ENCODE measurements at places on chromosomes 7 and 10. TPM values are rescaled to one million over a fixed set of nuclear protein-coding genes. Genes with fewer than 3 reads are reported as not detected.

GRCh38 chr10:32957341-32958084 is 517 bp downstream of the ITGB1 start:
- DNase-seq: peak; percentile 80

GRCh38 chr10:124899151-124899550 is 42.8 kb upstream of the ZRANB1 start:
- DNase-seq: no peak

GRCh38 chr10:118867768-118868167 is 113.0 kb upstream of the CACUL1 start:
- no peak for DNase-seq

DNA sequence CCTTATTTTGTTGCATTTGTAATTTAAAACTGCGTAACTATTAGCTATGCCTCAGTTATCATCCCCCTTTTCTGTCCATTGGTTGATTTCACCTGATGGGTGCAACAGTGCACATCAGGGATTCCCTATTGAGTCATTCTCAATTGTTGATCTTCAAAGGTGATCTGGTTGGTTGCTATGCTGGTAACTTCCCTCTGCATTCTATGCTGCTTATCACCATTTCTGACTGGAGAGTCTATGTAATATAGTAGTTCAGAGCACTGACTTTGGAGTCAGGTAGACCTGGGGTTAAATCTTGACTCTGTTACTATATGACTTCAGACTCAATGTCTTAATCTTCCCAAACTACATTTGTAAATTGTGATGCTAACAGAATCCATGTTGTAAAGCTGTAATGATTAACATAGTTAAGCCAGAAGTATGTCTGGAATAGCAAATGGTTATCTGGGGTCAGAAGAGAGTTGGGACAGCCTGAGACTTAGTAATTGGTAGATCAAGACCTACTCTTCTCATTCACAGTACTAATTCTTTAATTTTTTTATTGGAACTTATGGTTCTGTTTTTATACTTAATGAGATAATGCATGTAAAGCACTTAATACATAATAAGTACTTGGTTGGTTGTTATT is 38.1 kb downstream of the EXOC6 start:
- peak; percentile 2 for DNase-seq

GRCh38 chr7:93902777-93903423 is 3.5 kb upstream of the GNGT1 start:
- DNase-seq: peak; percentile 51

- no peak for DNase-seq
Measured at GRCh38 chr10:18224626-18225445, 84.6 kb downstream of the CACNB2 start.

DNA sequence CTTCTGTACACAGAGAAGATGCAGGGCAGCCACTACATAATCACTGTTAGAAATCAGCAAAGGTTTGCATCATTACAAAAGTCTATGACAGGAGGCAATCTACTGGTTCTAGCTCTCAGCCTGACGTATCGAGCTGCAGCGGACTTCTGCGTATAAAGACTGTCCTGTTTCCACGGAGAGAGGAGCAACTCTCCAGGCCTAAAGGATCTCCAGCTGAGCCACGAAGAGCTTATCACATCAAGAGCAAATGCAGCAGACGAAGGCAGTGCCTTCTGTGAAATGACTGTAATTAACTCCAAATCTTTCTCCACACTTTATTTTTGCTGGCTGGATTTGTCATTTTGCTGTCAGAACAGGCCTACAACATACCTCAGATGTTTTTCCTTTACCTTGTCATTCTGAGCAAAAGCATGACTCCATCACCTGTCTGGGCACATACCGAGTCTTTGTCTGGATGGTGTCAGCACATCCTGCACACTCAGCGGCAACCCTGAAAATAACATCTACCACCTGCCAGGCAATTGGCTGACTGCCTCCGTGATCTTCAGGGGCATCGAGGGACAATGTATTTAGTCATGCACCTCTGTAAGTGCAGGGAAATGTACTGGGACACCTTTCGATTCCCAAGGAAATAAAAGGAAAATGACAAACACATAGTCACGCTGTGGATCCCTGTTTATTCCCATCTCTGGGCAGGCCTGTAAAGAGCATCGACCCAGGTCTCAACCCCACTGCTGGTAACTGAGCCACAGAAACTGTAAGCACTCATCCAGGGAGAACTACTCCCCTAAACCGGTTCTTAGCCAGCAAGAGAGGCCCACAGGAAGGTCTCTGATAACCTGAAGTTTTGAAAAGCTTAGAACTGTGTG is 26.3 kb upstream of the SH3PXD2A start:
- no peak for DNase-seq

DNA sequence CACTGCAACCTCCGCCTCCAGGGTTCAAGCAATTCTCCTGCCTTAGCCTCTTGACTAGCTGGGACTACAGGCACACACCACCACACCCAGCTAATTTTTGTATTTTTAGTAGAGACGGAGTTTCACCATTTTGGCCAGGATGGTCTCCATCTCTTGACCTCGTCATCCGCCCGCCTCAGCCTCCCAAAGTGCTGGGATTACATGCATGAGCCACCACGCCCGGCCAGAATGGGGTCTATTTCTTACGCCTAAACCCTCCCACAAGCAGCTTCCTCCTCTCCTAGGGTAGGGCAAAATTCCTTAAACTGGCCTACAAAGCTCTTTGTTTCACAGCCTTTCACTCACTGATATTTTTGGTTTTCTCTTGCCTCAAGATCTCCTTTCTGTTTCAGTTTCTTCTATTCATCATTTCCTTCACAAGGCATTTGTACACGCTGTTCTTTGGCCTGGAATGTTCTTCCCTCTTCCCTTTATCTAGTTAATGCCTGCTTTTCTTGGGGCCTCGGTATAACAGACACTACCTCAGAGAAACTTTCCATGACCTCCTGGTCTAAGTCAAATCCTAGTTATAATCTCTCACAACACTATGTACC is 6.7 kb downstream of the CPEB3 start:
- no peak for DNase-seq

- DNase-seq: no peak
Measured at GRCh38 chr7:47778153-47778661, 170.1 kb downstream of the PKD1L1 start.

- DNase-seq: no peak
Measured at GRCh38 chr7:47814905-47815613, 133.2 kb downstream of the PKD1L1 start.

- peak; percentile 55 for DNase-seq
Measured at GRCh38 chr10:114548662-114549061, 109.4 kb downstream of the ABLIM1 start.

DNA sequence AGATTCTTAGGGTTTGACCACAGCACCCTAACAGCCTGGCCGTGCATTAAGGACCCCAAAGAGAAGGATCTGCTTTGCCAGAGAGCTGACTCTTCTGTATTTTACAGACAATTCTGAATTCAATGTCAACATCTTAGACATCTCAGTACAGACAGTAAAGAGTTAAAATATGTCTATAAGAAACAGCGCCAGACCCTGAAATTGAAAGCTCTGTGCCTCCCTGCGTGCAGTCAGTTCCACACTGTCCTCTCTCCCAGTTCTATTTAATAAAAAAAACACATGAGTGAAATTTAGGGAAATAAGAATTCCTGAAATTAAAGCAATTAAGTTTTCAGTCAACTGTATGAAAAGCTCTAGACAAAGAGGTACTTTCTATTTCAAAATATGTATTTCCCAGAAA is 45.1 kb downstream of the MET start:
- DNase-seq: peak; percentile 40

GRCh38 chr7:38775506-38776175 is 133.3 kb downstream of the VPS41 start:
- DNase-seq: no peak

DNA sequence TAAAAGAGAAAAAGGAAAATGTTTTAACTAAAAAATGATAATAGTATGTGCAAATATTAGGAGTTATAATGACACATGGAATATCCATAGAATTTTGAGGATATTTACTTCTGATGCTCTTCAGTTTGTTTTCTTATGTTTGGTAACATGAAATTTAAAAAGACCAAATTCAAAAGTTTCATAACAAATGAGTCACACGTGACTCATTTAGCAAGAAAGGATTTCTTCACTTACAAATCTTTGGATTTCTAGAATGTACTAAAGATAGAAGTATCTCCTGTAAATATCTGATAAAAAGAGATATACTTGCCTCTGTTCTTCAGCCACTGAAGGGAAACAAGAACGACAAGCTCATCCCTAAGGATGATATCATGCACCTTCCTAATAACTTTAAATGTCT is 774.5 kb upstream of the LRRTM3 start:
- peak; percentile 12 for DNase-seq

DNA sequence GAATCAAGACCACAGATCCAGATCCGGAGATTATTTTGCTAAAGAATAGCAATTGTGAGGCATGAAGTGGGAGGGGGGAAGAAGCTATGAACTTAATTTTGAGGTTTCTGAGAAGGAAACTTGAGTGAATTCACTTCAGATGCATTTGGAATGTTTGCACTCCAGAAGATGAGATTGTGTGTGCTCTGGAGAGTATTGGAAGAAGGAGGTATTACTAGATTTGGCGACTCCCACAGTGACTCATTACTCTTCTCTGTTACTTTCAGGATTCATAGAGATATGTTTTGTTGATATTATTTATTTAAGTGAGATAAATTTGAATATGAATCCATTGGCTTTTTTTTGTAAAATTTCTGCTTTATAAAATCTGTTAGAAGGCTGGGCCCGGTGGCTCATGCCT is 80.7 kb downstream of the ANKRD30A start:
- DNase-seq: no peak

GRCh38 chr7:30844483-30844874 is 67.2 kb upstream of the AQP1 start:
- DNase-seq: no peak

DNA sequence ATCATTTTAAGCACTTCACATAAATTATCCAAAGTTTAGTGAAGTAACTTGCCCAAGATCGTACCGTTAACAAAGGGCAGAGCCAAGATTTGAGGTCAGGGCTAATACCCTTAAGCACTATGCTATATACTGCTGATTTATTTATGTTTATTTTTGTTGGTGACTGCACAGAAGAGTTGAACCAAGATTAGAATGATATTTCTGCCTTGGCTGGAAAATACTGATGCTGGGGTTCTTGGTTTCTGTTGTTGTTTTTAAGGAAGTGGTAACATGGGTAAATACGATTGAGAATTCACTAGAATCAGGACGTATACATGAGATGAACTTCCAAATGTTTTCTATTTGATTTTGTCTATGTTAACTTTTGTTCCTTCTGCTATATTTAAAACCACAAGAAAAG is 9.3 kb downstream of the ADD3 start:
- no peak for DNase-seq

GRCh38 chr7:24827589-24827988 is 70.3 kb upstream of the GSDME start:
- DNase-seq: peak; percentile 87

- DNase-seq: no peak
Measured at GRCh38 chr7:13188236-13188805, 500.9 kb downstream of the ARL4A start.

DNA sequence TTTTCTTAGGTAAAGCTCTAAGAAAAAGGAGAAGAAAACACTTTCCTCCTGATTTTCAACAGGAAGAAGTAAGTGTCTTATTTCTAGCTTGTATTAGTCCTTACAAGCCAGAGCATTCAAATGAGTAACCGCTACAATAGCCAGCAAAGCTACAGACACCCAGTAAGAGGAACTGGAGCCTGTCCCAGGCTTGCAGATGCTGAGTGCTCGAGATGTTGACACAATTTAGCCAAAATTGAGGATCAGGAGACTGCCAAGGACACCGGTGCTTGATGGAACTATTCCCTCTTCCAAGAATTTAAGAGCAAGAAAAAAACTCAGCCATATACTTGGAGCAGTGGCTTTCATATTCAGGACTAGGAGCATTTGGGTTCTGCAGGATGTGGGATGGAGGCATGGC is 149.3 kb upstream of the DPP6 start:
- no peak for DNase-seq

DNA sequence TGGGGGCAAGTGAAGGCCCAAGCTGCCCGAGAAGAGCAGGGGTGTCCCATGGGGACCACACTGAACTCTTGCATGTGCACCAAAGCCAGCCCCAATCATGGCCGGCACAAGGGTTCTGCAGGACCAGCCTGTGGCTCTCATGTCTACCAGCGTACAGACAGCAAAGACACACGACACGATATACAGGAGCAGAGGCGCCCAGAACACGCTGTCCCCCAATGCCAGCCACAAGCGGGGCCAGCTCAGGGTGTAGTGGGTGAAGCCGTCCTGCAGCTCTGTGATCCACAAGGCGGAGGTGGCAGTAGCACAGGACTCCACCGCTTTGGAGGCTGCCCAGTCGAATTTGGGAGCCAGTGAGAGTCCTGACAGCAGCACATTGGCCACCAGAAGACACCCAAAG is 108.9 kb upstream of the PDSS1 start:
- DNase-seq: no peak

- peak; percentile 77 for DNase-seq
Measured at GRCh38 chr10:58385784-58386112, 538 bp downstream of the TFAM start.

DNA sequence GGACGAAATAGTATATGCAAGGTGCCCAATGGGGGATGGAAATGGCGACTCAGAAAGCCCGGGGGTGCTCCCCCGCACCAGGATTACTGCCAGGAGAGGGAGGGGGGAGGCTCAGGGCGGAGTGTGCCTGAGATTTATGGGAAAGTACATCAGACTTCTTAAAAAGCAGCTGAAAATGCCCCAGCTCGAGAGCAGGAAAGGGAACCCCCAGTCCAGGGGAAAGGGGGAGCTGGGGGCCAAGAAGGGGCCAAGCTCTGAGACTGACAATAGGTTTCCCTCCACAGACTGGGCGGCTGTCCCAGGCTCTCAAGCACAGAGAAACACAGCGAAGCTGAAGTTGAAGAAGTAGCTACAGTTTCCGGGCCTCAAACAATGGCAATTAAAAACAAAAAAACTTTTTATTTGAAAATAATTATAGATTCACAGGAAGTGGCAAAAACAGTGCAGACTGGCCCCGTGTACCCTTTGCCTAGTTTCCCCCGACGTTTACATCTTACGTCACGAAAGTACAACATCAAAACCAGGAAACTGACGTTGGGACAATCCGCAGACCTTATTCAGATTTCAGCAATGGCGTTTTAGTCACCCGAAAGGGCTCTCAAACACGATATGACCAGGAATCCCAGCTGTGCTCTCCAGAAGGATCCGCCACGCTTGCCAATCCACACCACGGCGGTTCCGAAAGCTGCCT is 83.9 kb upstream of the FGFR2 start:
- no peak for DNase-seq

The CYP3A7 gene
- not detected for total RNA-seq

The POLR2J3 gene
- 6.3 TPM for total RNA-seq

The NKX1-2 gene
- not detected for total RNA-seq

The STK31 gene
- total RNA-seq: not detected

The OPN1SW gene
- not detected for total RNA-seq

The LDB3 gene
- under 0.01 TPM for total RNA-seq

The SPDYE18 gene
- not detected for total RNA-seq

The BAIAP2L1 gene
- total RNA-seq: 4.2 TPM

The GALNT17 gene
- not detected for total RNA-seq

The TEX47 gene
- not detected for total RNA-seq

Measured in GM23248 (cell line).